ENCODE measurements at places on chromosomes 5 and 9.

DNA sequence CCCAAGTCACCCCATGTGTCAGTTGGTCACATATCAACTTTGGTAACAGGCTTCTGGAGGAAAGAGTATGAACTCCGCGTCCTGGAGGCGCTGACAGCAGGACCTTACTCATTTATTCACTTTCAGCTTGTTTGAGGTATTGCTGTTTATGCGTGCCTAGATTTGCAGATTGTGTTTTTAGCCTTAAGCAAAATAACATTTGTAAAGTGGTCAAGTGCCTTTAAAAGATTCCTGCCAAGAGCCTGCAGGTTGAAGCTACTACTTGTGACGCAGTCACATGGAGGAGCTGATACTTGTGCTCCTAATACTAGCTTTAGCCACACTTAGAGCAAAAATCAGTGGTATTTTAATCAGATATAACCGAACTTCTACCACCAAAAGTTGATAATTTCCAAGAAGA is 351.3 kb downstream of the ADGRV1 start:
- DNase-seq = no peak

DNA sequence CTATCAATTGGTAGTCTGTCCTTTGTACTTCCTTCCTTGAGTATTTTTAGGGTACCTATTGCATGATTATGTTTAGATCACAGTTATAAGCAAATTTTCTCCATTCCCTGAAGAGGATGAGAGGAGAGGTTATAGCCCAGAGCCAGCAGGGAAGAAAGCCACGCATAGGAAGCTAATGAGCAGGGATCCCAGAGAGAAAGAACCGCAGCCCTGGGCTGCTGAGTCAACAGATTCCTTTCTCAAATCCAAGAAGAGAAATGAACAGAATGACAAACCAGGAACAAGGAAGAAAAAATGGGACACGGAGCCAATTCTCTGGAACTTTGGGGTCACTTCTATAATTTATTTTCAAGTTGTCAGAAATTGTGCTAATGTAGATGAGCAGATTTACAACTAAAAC is 284.5 kb downstream of the RFX3 start:
- no peak for DNase-seq

GRCh38 chr5:542319-543311 is 18.4 kb upstream of the SLC9A3 start:
- peak; percentile 12 for DNase-seq

DNA sequence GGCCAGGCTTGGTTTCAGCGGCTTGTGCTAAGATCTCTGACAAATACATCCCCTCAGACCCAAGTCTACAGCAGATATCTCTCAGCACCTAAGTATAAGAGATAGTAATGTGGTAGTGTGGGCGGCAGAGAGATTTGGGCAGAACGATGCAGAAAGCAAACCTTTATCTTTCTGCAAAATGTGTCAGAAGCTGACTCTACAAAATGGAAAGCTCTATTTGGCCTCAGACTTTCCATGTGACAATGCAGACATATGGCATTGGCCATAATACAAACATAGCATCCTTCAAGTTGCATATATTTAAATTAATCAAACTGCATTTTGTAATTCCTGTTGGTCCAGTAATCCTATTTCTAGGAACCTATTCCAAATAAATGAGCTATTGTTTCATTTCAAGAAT is 102.5 kb upstream of the RAI14 start:
- no peak for DNase-seq

DNA sequence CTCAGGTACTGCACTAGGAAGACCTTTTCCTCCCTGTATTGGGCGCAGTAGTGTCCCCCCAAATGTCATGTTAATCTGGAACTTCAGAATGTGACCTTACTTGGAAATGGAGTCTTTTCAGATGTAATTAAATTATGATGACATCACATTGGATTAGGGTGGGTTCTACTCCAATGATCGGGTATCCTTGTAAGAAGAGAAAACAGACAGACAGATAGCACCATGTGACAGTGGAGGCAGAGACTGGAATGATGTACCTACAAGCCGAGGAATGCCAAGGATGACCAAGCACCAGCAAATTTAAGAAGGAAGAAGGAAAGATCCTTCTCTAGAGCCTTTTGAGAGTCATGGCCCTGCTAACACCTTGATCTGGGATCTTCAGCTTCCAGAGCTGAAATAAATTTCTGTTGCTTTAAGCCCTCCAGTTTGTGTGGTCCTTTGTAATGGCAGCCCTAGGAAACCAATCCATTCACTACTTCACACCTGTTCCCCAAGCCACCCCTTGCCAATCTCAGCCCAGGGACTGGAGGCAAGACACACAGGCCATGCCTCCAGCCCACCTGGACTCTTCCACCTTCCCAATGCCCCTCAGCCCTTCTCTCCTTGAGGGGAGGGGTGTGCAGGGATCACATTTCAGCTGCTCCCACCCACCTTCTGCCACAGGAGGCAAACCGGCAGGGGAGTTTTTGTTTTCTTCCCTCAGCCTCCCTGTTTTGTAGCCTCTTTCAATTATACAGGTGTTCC is 1.6 kb downstream of the CCNJL start:
- no peak for DNase-seq

- no peak for DNase-seq
Observed at GRCh38 chr5:169656125-169656901, 19.2 kb downstream of the DOCK2 start.

GRCh38 chr9:106634183-106634582 is 228.8 kb upstream of the ZNF462 start:
- no peak for DNase-seq

GRCh38 chr9:87885484-87886189 is 3.0 kb downstream of the SPATA31E1 start:
- no peak for DNase-seq

- DNase-seq = no peak
Observed at GRCh38 chr5:92369587-92369986, 986.5 kb upstream of the ARRDC3 start.

GRCh38 chr9:7228726-7229125 is 471.0 kb downstream of the KDM4C start:
- no peak for DNase-seq

GRCh38 chr5:151182976-151183375 is 25.4 kb upstream of the ANXA6 start:
- DNase-seq = no peak

DNA sequence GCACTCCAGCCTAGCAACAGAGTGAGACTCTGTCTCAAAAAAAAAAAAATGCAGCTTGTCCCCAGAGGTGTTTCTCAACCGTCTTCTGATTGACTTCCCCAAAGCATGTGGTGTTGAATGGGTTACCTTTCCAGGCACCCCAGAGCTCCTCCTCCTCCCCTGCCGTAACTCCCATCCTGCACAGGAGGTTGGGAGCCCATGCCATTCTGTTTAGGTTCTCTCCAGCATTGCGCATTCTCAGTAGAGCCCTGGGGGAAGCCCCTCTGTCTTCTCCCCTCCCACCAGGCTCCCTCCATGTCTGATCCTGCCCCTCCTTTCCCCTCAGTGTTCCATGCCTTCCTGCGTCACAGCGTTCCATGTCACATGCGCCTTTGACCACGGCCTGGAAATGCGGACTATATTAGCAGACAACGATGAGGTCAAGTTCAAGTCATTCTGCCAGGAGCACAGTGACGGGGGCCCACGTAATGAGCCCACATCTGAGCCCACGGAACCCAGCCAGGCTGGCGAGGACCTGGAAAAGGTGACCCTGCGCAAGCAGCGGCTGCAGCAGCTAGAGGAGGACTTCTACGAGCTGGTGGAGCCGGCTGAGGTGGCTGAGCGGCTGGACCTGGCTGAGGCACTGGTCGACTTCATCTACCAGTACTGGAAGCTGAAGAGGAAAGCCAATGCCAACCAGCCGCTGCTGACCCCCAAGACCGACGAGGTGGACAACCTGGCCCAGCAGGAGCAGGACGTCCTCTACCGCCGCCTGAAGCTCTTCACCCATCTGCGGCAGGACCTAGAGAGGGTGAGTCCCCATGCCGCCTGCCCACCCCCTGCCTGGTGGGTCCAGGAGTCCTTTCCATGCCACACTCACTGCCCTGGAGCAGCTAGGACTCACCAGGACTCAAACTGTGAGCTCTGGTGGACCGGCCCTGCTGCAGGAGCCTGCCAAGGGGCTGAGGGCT is 40.6 kb downstream of the JADE2 start:
- DNase-seq = no peak

GRCh38 chr9:117234103-117234502 is 180.8 kb downstream of the ASTN2 start:
- DNase-seq = no peak

GRCh38 chr9:130092910-130093309 is 39.2 kb downstream of the GPR107 start:
- no peak for DNase-seq

GRCh38 chr9:122453677-122454135 is 24.0 kb downstream of the OR1J1 start:
- DNase-seq = no peak

DNA sequence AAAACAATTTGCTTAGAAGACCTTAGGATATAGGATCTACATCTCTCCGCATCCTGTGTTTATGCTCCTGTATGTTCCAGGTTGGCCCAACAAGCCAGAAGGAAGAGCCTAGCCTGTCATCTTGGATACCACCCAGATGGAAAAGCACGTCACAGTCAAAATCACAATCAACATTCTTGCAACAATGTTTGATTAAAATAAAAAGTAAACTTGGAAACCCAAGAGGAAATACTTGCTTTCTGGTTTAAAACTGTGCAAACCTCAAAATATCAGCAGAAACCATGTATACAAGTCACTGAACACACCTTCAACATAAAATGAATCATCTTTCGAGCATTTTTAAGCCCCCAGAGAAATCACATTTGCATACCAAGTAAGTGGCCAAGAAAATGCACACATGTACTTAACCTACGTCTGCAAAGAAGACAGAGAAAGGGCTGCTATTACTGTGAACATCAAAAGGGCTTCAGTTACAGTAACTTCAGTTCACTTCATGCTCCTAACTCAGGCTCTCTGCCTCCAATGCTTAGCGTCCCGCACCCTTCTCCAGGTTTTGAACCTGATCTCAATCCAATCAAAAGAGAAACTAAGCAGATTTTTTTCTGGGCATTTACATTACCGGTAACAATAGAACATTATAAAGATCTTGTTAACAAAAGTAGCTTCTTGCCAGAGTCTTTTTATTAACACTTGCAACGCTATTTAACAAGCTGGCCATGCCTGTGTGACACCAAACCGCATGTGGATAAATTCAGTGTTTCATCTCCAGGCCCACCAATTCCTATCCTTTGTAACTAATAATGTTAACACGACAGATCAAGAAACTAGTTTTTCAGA is 1.3 kb downstream of the ENC1 start:
- no peak for DNase-seq

DNA sequence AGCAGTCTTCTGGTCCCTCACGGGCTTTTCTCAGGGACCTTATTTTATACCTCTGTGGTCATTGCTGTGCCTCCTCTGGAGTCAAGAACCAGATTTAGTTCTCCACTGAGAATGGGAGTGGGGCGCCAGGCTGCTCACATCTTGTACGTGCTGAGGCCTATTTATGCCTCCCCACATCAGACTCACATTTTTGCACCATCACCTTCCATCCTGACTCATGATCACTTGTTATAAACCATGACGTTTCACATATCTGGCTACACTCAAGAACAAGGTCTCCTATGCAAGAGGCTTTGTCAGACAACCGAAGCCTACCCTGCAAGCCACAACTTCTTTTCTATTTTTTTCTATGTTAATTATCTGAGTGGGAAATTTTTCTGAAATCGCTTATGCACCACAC is 10.7 kb downstream of the PRUNE2 start:
- DNase-seq = no peak

DNA sequence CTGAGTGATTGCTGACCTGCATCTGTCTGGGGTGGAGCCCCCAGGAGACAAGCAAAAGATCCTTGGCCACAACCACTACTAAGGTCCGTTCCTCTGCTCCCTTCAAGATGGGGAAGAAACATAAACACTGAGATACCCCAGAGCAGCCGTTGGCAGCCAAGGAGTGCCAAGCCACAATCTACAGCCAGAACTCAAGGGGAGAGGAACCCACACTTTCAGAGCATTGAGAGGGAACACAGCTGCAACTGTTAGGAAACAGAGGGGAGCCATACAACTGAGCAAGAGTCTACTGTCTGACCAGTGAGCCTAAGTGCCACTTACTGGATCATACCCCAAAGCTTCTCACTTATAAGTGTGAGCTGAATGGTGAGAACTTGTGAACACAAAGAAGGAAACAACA is 44.6 kb upstream of the ADRB2 start:
- DNase-seq = no peak

DNA sequence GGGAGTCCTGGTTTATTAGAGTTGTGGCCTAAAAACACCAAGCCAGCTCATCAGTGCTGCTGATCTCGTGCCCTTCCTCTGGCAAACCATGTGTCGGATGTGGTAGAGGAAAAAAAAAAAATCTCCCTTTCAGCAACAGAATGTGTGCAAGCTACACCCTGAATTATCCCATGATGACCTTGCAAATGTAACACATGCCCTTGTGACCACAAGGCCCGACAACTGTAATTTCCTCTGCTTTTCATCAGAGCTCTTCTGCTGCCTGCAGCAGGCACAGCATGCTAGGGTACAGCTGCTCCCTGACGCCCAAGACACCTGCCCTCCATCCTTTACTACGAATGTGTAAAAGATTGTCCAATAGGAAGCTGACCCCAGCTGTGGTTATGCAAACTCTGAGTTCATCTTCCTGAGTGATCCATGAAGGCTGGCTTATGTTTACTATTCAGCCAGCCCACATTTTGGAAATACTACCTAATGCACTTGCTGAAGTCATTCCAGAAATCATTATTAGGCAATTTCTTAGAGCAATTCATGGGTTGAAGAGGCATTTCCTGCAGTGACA is 14.6 kb upstream of the BNC2 start:
- DNase-seq = no peak

DNA sequence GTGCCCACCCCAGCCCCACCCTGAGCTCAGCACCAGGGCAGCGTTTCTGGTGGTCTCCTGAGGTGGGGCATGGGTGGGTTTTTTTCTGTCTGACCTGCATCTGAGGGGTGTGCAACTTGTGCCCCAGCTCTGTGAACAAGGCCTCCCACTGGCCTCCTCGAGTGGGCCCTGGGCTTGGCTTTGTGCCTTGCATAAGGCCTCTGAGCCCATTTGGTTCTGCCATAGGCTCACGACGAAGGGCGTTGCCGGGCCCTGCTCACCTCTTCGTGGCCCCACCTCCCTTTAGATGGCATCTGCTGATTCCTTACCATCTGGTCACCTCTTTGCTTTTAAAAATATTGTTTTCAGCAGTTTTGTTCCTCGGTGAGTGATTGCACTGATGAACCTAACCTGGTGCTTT is 127.1 kb upstream of the COL5A1 start:
- no peak for DNase-seq

GRCh38 chr9:29648601-29649000 is 2075.3 kb upstream of the C9orf72 start:
- DNase-seq = no peak

DNA sequence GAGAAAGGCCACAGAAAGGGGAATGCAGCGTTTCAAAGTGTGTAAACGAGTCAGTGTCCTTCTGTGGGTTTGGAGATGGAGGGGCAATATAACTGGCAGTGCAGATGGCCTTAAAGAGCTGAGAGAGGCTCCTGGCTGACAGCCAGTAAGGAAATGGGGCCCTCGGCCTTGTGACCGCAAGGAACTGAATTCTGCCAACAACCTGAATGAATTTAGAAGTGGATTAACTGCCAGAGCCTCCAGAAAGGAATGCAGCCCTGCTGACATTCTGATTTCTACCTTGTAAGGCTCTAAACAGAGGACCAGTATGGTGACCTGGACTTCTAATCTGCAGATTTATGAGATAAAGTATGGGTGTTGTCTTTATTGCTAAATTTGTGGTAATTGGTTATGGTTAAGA is 17.5 kb upstream of the NREP start:
- DNase-seq = no peak
